A549 (cell line): ENCODE measurements at places on chromosomes 13 and 19.

DNA sequence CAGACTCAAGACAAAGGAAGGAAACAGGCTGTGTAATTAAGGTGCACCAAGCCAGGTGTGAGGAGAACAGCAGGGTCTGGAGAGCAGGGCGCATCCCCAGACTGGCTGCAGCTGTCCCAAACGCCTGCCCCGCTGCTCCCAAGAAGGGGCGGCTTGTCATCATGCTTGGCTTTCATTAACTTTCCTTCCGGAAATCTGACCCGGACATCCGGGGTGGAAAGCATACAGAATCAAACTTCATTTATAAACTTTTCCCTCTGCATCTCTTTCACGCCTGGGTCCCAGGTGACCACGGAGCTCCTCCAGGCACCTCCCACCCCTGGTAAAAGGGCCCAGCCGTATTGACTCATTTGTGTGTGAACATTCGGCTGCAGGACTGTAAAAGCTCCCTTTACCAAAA lies 31.7 kb downstream of the TSHZ3 start:
- no peak for DNase-seq

GRCh38 chr13:94710881-94711560 lies 1.3 kb downstream of the SOX21 start:
- peak; percentile 55 for DNase-seq

- DNase-seq: no peak
These were observed 335 bp upstream of the SOX1 start for GRCh38 chr13:112066624-112067004.

DNA sequence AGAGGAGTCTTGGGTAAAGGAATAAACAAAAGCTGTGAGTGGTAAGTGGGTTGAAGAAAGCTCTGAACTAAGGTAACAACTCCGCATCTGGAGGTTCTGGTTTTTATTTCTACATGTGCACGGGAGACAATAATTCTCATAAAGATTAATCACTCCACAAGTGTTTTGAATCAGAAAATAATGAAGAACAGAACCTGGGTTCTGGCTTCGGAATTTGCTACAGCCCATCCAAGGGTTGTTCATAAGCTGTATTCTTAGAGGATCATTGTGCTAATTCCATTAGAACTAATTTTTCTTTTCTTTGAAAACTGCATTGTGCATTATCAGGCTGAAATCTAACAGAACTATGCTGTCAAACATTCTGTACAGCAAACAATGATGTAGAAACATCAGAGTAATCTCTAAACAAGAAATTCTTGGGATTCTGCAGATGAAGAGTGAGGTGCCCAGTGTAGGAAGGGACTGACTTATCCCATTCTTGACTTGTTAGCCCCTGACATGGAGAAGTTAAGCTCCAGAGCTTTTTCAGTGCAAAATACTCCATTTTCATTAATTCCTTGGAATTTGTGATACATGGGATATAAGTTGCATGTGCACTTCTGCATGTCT lies 368.2 kb downstream of the COG6 start:
- no peak for DNase-seq

DNA sequence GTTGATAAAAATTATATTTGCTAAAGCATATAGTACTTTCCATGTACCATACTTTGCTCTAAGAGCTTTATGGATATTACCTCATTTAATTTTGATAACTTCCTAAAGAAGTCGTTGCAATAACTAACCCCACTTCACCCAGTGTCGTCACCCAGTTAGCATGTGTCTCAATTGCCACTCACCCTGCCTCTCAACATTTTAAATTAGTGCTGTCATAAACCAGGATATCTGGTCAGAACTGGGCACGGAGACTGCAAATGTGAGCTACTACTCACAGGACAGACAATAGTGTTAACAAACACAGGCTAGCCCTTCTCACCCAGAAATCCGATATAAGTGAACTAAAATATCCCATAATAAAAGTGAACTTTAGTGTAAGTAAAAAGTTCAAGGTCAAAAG lies 430.6 kb downstream of the KLF12 start:
- no peak for DNase-seq

DNA sequence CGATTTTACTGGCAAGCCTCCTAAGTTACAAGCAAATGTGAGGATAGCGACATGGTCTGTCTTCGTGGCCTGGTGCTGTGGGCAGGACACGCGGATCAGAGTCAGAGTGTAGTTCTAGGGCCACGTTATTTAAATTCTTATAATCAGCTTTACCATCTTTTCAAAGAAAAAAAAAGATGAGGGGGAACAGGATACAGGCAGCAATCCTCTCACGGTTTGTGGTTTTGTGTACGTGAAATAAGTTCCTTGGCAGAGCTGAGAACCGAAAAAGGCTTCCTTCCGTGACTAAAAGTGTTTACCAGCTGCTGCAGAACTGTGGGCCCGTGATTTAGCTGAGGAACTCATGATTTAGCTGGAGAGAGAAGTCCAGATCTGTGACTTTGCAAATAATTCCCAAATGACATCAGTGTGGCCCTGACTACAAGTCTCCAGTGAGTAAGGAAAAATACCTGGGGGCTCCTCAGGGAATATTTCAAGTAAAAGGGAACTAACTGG lies 27.2 kb downstream of the RCBTB2 start:
- no peak for DNase-seq

- peak; percentile 85 for DNase-seq
These were observed 6.2 kb upstream of the CEACAM5 start for GRCh38 chr19:41702171-41702651.

- no peak for DNase-seq
These were observed 136.4 kb downstream of the STOML3 start for GRCh38 chr13:38854226-38854625.

GRCh38 chr13:109869312-109870237 lies 83.2 kb upstream of the IRS2 start:
- DNase-seq: peak; percentile 87

DNA sequence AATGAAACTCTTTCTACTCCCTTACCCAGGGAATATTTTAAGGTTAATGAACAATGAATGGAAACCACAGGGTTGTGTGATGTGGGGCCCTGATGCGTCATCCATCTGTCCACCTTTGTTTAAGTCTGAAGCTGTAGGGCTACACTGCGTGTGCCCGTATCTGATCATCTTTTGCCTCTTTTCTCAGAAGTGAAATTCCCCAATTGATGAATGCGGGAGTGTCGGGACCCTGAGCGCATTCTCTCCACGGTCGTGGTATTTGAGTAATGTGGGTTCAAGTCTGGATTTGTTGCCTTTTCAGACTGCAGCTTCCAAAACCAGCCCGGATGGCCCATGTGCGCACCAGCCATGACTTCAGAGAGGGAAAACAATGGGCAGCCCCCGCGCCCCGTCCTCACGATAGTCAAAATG lies 112.3 kb downstream of the COL4A2 start:
- DNase-seq: peak; percentile 50

GRCh38 chr19:4732680-4733114 lies 9.1 kb upstream of the DPP9 start:
- DNase-seq: peak; percentile 68

DNA sequence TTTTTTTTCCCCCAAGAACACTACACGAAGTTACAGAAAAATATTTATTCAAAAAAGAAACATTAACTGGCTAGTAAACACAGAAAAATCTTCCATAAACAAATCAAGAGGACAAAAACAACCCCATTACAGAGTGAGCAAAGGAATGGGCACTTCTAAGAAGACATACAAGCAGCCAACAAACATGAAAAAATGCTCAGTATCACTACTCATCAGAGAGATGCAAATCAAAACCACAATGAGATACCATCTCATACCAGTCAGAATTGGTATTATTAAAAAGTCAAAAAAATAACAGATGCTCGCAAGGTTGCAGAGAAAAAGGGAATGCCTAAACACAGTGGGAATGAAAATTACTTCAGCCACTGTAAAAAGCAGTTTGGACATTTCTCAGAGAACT lies 131.7 kb downstream of the UGGT2 start:
- no peak for DNase-seq

DNA sequence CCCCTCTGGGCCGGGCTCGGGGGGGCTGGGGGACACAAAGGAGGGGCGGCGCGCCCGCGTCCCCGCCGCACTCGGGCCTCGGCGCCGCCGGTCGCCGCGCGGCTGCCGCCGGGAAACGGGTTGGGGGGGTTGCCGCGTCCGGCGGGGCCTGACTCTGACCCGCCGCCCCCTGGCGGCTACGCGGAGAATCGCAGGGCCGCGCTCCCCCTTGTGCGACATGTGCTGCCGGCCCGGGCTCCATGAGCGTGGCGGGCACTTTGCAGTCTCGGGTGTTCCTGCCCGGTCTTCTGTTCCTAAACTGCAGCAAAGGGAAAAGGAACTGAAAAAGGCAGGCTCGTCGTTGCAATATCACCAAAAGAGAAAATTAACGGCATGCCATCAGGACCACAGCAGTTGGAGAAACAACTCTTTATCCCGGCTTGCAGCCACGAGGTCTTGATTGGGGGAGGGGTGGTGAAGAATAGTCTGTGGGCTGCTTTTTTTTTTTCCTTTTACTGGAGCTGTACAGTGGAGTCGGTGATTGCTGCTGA lies 1.5 kb downstream of the MIR17HG start:
- DNase-seq: no peak

- DNase-seq: no peak
These were observed 628 bp downstream of the CAPN12 start for GRCh38 chr19:38743394-38744297.

DNA sequence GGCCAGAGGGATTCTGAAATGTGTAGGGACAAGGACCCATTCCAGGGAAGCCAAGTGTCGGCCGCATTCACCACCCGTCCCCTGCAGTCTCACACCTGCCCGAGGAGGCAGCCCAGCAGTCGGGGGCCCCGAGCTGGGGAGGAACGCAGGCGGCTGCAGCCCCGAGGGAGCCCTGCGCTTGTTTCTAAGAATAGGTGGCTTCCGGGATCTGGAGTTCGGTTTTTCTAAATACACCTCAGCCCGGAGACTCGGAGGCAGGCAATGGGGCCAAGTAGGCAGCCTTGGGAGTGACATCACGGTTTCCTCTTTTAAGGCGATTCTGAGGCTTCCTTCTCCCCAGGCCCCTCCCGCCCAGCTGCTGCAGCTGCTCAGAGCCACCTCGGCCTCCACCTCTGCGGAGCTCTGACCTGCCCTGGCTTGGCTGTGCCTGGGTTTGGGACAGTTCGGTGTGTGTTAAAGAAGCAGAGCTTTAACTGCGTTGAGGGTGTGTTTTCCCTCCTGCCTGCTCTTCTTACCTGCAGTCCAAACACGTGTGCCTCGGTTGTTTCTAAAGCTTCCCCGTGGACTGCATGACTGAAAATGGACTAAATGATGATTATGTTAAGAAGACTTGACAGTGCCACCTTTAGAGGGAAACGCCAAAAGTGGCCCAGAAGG lies 80.5 kb downstream of the COL4A2 start:
- no peak for DNase-seq

- DNase-seq: no peak
These were observed 7.0 kb downstream of the DCAF15 start for GRCh38 chr19:13959141-13959961.

DNA sequence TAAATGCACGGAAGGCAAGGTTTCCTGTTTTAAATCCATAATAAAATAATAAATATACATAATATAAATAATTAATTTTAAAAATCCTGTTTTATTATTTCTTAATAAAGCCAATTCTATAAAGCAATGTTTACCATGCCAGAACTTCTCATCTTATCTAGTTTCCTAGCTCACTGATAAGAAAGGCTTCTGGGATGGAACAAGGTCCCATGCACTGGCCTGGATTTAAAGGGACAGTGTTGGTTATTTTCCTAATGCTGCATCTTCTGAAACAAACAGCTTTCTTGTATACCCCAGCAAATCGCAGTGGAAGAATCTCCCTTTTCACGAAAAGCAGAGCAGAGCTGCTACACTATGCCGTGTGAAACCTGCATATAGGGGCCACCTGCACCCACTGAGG lies 68.8 kb downstream of the LNX2 start:
- DNase-seq: no peak

GRCh38 chr13:70310396-70311119 lies 202.3 kb upstream of the KLHL1 start:
- peak; percentile 23 for DNase-seq

DNA sequence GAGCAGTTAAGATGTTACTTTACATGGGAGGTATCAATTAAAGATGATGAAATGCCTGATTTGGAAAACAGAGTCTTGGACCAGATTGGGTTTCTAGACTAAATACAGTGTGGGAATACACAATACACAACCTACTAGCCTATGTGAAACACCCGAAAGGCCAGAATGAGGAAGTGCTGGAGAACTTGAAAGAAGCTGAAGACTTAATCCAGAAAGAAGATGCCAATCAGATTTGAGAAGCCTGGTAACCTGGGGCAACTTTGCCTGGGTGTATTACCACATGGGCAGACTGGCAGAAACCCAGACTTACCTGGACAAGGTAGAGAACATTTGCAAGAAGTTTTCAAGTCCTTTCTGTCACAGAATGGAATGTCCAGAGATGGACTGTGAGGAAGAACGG lies 43.2 kb downstream of the N4BP2L1 start:
- no peak for DNase-seq

DNA sequence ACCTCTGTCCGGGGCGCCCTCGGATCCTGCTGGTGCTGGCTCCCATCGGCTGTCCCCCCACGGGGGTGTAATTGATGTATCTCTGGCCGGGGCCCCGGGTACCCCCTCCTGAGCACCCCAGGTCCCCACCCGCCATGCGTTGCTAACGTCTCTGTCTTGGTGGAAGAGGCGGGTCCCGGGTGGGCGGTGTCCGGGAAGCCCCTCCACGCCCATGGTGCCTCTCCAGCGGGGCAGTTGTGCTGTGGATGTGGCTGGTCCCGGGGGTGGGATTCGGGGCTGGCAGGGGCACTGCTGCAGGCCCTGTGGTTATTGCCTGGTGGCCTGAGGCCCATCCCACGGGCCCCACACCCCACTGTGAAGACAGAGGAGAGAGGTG lies 4.9 kb downstream of the DIRAS1 start:
- DNase-seq: no peak

- DNase-seq: no peak
These were observed 66.8 kb upstream of the MED4 start for GRCh38 chr13:48161530-48162179.

DNA sequence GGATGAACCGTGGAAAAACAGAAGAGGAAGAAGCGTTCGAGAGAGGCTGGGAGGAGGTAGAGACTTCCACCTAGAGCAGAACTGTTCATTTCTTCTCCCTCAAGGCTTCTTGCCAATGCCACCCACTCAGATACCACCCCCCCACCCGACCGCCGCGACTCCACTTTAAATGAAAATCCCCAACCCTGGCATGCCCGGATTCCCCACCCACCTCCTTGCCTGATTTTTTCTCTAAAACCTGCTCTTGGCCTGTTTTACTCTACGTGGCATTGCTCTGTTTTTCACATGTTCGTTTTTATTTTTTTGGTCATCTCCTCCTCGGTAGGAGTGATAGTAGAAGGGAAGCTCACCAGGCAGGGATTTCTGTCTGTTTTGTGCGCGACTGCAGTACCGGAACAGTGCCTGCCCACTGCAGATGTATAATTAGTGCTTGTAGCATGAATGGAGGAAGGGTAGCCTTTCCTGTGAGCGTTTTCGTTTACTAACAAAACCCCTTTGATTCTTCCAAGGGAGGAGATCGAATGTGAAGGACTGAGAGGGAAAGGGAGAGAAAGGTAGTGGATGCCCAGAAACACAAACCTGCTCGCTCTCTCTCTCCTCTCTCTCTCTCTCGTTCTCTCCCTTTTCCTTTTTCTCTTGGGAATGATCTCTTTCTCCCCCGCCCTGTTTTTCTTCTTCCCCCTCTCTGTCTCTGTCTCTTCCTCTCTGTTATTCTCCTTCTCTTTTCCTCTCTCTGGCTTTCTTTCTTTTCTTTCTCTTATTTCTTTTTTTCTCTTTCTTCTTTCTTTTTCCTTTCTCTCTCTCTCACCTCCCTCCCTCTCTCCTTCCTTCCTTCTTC lies 2.2 kb downstream of the CD70 start:
- DNase-seq: no peak

GRCh38 chr19:2064395-2064787 lies 13.3 kb upstream of the MKNK2 start:
- no peak for DNase-seq
